ENCODE measurements at places on chromosomes 3 and 15.

- no peak overlapping the region for H3K4me3 ChIP-seq
- no peaks in the 10 kb centered on the region for H3K4me1 ChIP-seq
- no peaks in the 10 kb centered on the region for H3K36me3 ChIP-seq
- H3K27ac ChIP-seq: no peak overlapping the region
- no peaks in the 10 kb centered on the region for H3K27me3 ChIP-seq
Observed at GRCh38 chr15:40257656-40258450, 19.0 kb downstream of the PAK6 start.

- H3K4me1 ChIP-seq: no peaks in the 10 kb centered on the region
- no peaks in the 10 kb centered on the region for H3K36me3 ChIP-seq
- DNase-seq: no peak
- no peak overlapping the region for H3K4me3 ChIP-seq
Observed at GRCh38 chr3:157285141-157285540, 125.2 kb upstream of the CCNL1 start.

- H3K27ac ChIP-seq: no peak overlapping the region
- H3K4me1 ChIP-seq: no peaks in the 10 kb centered on the region
- H3K4me3 ChIP-seq: no peak overlapping the region
Observed at GRCh38 chr3:195869413-195870001, 38.8 kb downstream of the TNK2 start.

- peak overlapping the region; percentile 70 for H3K27ac ChIP-seq
- no peak for DNase-seq
- H3K4me1 ChIP-seq: peaks cover 66% of the 10 kb centered on the region
- H3K36me3 ChIP-seq: peaks cover 53% of the 10 kb centered on the region
Observed at GRCh38 chr3:156542101-156543042, 12.5 kb downstream of the SSR3 start.

DNA sequence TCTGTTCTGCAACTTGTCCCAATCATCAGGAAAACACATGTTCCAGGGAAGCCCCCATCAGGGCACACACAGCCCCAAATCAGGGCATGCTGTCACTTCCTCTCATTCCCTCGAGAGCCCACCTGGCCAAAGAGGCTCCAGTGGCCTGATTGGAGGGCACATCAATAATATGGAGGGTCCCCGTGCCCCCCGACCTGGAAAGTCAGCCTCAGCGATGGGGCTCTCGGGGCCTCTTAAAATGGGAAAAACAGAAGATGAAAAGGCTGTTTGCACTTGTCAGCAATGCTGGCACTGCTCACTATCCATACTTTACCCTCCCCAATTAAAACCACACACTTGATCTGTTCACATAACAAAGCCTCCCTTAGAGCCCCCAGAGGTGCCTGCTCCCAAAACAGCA lies 172.9 kb upstream of the NSMCE3 start:
- H3K4me1 ChIP-seq: no peaks in the 10 kb centered on the region
- no peak overlapping the region for H3K27ac ChIP-seq
- no peaks in the 10 kb centered on the region for H3K36me3 ChIP-seq
- H3K4me3 ChIP-seq: no peak overlapping the region
- DNase-seq: no peak

- H3K27ac ChIP-seq: no peak overlapping the region
- no peaks in the 10 kb centered on the region for H3K27me3 ChIP-seq
- H3K36me3 ChIP-seq: peaks cover 35% of the 10 kb centered on the region
- no peak overlapping the region for H3K4me3 ChIP-seq
- no peak for DNase-seq
Observed at GRCh38 chr15:40464595-40465185, 6.1 kb upstream of the CHST14 start.

DNA sequence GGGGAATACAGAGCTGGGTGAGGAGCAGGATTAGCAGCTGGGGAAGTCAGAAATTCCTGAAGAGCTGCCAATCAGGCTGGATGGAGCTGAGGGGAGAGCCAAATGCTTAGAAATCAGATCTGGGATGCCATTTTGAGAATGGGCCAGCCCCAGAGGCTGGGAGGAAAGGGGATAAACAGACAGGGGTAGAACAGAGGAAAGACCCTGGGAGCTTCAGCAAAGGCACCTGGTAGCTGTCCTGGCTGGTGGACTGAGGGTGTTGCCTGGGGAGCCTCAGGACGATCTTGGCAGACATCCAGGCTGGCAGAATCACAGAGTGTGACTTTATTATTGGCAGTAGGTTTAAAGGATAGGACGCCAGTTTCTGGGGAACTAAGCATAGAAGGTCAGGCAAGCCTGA lies 97.8 kb downstream of the SQOR start:
- peaks cover 18% of the 10 kb centered on the region for H3K4me1 ChIP-seq
- H3K4me3 ChIP-seq: no peak overlapping the region
- peak; percentile 67 for DNase-seq
- H3K36me3 ChIP-seq: no peaks in the 10 kb centered on the region
- H3K27me3 ChIP-seq: no peaks in the 10 kb centered on the region
- peak overlapping the region; percentile 55 for H3K27ac ChIP-seq

DNA sequence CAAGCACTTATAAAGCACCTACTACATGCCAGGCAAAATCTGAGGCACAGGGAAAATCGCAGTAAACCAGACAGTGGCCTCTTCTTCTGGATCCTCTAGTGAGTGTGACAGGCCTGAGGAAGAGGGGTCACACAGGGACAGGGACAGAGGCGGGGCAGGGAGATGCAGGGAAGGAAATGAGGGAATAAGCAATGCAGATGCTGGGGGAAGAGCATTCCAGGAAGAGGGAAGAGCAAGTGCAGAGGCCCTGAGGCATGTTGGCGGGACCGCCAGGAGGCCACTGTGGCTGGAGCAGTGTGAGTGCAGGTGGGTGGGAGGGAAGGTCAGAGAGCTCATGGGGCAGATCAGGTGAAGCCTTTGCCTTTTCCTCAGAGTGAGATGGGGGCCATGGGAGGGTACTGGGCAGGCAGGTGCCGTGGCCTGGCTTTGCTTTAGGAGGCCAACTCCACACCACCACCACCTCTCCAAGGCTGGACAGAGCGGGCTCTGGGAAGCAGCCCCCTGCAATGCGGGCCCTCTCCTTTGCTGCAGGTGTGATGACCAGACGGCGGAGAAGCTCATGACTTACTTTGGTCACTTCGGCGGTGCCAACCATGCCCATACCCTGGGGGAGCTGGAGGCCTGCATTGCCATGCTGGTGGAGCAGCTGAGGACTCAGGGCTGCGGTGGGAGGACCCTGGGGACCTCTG lies 26.8 kb upstream of the GP9 start:
- no peaks in the 10 kb centered on the region for H3K27me3 ChIP-seq
- peaks cover 7% of the 10 kb centered on the region for H3K36me3 ChIP-seq
- no peak overlapping the region for H3K27ac ChIP-seq
- no peak overlapping the region for H3K4me3 ChIP-seq
- H3K4me1 ChIP-seq: no peaks in the 10 kb centered on the region

- DNase-seq: no peak
- H3K4me1 ChIP-seq: no peaks in the 10 kb centered on the region
- H3K36me3 ChIP-seq: no peaks in the 10 kb centered on the region
- H3K27ac ChIP-seq: no peak overlapping the region
- H3K4me3 ChIP-seq: no peak overlapping the region
Observed at GRCh38 chr3:194120789-194121770, 14.9 kb upstream of the HES1 start.

DNA sequence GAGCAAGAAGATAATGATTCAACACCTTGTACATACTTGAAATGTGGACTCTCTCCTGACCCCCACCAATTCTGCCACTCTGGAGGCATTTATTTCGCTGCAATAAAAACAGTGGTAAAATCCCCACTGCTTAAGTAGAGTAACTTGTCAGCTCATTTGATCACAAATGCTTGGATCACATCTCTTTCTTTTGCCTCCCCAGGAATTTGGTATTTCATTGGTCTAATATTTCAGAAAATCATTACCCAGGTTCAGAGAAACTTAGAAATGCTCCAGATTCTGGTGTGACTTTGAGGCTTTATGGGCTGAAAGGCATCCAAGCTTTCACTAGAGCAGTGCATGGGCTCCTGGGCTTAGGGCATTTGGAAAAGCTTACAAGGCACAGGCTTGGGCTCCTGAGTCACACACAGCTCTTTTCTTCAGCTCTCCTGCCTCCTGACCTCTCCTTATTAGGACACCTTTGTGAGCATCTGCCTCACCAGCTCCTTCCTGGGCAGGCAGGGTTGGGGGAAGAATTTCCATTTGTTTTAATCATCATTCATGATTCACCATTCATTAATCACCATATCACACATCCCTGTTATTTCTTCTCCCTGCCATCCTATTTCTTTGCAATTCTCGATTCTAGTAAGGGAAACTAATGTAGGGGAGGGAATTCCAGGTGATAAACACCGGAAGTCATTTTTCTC lies 22.5 kb downstream of the CDCP1 start:
- H3K4me1 ChIP-seq: peaks cover 37% of the 10 kb centered on the region
- no peak overlapping the region for H3K4me3 ChIP-seq
- H3K36me3 ChIP-seq: no peaks in the 10 kb centered on the region
- DNase-seq: no peak
- no peaks in the 10 kb centered on the region for H3K27me3 ChIP-seq

GRCh38 chr3:35184775-35185174 lies 454.6 kb upstream of the ARPP21 start:
- no peaks in the 10 kb centered on the region for H3K36me3 ChIP-seq
- no peak overlapping the region for H3K4me3 ChIP-seq
- no peaks in the 10 kb centered on the region for H3K4me1 ChIP-seq
- H3K27me3 ChIP-seq: no peaks in the 10 kb centered on the region
- no peak overlapping the region for H3K27ac ChIP-seq

DNA sequence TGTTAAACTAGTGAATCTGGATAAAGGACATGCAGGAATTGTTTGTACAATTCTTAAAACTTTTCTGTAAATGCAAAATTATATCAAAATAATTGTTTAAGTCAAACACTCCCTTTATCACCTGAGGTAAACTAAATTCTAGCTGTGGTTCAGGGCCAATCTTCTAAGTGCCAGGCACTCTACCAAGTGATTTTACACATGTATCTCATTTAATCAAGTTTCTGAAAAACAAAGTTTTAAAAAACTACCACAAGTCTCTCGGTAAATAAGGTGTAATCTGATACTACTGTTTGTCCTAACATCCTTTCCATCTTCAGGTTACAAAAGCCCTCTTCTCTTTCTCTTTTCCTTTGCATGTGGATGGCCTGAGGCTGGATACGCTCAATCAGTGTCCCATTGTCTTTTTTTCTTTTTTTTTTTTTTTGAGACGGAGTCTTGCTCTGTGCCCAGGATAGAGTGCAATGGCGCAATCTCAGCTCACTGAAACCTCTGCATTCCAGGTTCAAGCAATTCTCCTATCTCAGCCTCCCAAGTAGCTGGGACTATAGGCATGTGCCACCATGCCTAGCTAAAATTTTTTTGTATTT lies 19.3 kb downstream of the IFT80 start:
- H3K27ac ChIP-seq: no peak overlapping the region
- H3K4me1 ChIP-seq: no peaks in the 10 kb centered on the region
- no peak for DNase-seq

DNA sequence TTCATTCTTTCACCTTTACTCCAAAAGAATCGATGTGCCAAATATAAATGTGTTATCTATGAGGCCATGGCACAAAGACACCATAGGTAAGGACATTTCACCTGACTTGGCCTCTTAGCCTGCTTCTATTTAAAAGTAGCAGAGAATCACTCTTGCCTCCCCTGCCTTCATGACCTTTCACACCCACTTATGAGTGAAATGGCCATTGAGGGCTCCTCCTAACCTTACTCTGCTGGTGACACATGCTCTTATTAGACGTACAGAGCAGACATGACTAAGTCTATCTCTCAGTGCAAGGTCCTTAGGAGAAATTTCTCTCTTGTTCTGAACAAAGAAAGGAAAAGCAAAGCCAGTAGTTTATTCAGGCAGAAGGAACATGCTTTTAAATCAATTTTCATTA lies 150.7 kb downstream of the LRTM1 start:
- no peaks in the 10 kb centered on the region for H3K27me3 ChIP-seq
- H3K4me1 ChIP-seq: no peaks in the 10 kb centered on the region
- H3K36me3 ChIP-seq: no peaks in the 10 kb centered on the region
- H3K27ac ChIP-seq: no peak overlapping the region

DNA sequence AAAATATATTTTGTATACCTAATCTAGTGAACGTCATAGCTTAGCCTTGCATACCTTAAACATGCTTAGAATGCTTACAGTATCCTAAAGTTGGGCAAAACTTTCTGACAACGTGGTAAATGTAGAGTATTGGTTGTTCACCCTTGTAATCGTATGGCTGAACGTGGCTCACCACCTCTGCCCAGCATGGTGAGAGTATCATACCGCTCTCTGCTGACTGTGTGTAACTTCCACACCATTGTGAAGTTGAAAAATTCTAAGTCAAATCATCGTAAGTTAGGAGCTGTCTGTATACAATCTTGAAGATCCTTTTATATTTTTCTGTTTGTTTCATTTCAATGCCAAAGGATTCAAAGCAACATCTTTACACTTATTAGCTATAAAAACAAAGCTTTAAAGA lies 63.5 kb upstream of the TRPC1 start:
- no peaks in the 10 kb centered on the region for H3K27me3 ChIP-seq
- H3K27ac ChIP-seq: no peak overlapping the region
- no peaks in the 10 kb centered on the region for H3K4me1 ChIP-seq
- no peak for DNase-seq
- no peak overlapping the region for H3K4me3 ChIP-seq

DNA sequence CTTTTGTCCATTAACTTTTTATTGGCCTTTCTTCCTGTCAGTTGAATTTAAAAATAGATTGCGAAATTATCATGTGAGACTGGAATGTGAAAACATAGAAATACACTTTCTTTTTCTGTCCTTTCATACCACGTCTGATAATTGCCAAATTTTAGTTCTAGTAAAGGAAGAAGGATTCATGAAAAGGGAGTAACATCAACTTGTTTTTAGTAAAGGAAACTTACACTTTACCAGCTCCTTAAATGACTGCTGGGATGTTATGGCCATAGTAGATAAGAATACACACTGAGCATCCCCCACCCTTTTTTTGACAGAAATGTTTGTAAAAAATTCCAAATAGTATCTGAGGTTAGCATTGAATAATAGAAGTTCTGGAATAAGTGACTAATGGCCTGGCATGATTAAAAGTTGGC lies 137.9 kb downstream of the NEO1 start:
- no peak overlapping the region for H3K4me3 ChIP-seq
- H3K36me3 ChIP-seq: no peaks in the 10 kb centered on the region
- H3K27me3 ChIP-seq: no peaks in the 10 kb centered on the region
- DNase-seq: no peak

DNA sequence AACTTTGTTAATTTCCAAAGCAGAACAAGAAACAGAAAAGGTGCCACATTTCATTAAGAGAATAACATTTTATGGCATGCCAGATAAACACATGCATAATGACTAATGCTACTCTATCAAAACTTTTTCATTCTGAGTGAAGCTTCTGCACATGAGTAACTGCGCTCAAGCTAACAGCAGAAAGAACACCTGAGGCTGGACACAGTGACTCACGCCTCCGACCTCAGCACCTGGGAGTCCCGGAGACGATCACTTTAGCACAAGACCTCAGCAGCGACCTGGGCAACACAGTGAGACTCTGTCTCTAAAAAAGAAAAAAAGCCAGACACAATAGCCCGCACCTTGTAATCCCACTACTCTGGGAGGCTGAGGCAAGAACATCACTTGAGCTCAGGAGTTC lies 70.6 kb downstream of the ACAP2 start:
- H3K36me3 ChIP-seq: peaks cover 7% of the 10 kb centered on the region
- no peak overlapping the region for H3K27ac ChIP-seq
- no peaks in the 10 kb centered on the region for H3K27me3 ChIP-seq
- no peak for DNase-seq
- no peaks in the 10 kb centered on the region for H3K4me1 ChIP-seq
- no peak overlapping the region for H3K4me3 ChIP-seq

- H3K27ac ChIP-seq: no peak overlapping the region
- no peaks in the 10 kb centered on the region for H3K36me3 ChIP-seq
- no peaks in the 10 kb centered on the region for H3K4me1 ChIP-seq
Observed at GRCh38 chr3:16067837-16068471, 106.5 kb upstream of the GALNT15 start.
